ENCODE measurements at places on chromosomes 12 and 14.

DNA sequence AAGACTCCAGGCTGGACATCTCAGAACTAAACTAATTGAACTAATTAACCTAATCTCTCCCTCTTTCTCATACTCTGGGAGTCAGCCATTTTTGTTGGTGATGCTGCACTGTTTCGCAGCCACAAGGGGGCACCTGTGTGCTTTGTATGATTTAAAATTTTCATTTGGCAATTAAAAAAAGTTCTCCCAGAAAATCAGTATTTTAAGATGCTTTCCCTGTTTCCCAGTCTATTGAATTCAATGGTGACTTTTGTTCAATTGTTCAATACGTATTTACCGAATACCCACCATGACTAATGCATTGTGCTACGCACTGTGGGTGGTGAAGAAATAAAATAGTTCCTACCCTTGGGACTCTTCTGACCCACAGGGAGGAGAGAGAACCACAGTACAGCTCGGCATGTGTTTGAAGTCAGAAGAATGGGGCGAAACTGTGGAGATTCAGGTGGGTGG, 63.7 kb downstream of the ZNF664 start:
- DNase-seq = peak; percentile 13

DNA sequence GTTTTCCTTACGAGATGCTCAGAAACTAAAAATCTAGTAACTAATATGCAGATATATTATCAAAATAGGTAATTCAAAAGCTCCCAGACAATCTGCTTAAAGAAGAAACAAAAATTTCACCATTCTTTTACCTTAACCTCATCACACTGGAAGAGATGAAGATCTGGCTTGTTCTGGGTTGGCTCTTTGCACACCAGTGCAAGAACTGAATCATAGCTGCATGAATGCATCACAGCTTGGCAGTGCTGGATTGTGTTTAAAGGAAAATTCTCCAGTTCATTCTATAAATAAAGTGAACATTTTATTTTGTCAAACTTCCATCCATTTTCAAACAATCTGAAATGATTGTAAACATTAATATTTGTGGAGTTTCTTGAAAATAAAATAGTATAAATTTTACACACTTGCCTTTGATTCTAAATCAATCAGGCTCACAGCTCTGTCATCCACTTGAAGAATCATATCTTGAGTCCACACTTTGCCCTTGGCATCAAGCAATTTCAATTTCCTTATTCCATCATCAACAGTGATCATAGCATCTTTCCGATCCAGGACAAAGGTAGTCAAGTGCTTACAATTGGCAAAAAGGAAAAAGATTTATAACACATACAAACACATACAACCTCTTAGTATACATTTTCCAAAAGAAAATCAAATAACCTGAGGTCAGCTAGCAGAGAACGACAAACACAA, 119.8 kb downstream of the EPS8 start:
- DNase-seq = no peak

DNA sequence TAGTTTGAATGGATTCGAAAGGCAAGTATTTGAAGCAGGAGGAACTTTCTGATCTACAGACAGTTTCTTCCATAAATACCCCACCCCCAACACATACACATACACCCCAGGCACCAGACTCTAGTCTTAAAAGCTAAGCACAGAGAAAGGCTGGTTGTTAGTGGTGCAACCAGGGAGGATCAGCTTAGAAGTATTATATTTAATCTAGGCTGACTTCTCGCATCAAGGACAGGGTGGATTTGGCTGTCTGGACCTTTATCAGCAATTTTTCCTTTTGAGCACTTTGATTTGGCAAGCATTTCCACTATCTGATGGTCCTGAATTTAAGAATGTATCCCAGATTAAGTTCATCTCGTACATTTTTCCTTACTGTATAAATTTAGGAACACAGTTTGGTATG, 1489.8 kb upstream of the FLRT2 start:
- DNase-seq = no peak

- DNase-seq = no peak
Measured at GRCh38 chr14:99194136-99194535, 77.9 kb downstream of the BCL11B start.

DNA sequence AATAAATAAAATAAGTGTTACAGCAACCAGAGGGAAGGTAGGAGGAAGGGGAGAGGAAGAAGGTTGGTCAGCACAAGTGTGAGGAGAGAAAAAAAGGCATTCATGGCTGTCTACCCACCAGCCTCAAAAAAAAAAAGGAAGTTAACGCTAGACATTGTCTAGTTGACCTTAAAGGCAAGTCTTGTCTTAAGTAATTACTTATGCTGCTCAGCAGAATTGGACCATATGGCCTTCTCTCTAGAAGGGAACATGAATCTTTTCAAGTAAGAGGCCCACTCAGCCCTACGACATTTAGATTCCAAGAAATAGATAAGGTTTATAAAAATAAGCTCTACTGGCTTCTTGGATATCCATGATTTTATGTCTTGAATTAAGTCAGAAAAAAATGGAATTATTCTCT, 172.7 kb downstream of the ETNK1 start:
- no peak for DNase-seq

DNA sequence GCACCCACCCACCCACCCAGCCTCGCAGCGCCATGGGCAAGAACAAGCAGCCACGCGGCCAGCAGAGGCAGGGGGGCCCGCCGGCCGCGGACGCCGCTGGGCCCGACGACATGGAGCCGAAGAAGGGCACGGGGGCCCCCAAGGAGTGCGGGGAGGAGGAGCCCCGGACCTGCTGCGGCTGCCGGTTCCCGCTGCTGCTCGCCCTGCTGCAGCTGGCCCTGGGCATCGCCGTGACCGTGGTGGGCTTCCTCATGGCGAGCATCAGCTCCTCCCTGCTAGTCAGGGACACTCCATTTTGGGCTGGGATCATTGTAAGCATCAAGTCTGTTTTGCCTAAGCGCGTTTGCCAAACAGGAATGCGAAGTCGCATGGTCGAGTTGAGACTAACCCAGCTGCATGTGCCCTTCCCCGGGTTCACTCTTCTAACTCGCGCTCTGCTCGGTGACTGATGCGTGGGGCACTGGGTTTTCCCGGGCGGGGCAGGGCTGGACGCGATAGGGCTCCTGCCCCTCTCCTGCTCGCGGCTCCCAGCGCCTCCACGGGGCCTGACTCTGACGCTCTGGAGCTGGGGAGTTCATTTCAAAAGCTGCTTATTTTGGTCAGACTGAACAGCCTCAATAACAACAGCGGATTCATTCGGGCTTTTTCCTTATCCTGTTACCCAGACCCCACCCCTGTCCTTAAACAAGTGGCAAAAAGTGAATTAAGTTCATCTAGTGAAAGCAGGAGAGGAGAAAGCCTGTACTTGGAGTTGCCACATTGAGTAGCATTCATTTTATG, 458 bp downstream of the SSPN start:
- DNase-seq = peak; percentile 30

GRCh38 chr12:58026426-58026825, 85.1 kb downstream of the ATP23 start:
- DNase-seq = no peak

DNA sequence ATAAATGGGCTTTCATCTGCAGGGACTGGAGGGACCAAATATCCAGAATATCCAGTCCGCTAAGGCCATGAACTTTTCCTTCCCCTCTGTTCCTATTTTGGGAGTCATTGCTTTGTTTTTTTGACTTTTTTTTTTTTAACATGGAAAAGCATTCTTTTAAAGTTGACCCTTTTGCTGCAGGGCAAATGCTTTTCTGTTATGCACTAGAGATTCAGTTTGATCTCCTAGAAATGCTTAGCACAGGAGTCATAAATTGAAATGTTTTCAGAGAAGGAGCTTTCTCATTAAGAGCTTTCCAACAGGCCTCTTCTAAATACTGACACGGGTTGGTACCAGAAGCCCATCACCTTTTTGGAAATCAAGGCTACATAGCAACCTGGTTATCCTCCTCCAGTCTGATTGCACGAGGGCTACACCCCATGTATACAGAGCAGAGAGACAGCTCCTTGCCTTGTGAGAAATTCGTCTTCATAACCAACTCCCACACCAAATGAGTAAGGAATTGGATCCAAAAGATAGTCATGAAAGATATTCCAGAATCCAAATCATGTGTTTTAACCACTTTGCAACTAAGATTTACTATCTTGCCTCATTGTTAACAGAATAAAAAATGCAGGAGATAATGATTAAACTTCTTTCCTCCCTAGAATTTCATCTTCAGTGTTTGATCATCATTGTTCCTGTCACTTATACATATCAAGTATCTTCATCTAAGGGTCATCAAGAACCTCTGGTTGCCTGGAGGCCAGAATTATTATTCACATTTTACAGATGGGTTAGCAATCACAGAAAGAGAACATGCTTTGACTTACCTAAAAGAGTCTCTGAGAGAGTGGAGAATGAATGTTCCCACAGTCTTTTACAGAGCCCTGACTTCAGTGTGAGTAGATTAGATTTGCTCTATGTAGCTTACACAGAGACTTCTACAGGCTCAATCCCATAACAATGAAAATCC, 389.4 kb downstream of the ZFP36L1 start:
- no peak for DNase-seq

DNA sequence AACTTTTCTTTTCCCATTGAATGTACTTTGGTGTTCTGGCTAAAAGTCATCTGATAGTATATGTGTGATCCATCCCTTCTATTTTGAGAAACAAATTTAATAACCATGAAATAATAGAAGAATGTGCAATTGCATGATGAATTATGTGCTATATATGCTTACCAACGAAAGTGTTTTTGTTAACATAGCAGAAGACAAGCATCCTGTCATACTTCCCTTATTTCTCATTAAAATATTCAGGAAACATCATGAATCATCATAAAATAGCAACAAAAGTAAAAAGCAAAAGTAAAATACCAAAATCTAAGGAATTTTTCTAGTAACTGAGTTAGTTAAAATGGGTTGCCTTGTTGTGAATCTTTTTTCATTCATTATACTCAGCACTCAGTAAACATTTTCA, 409.0 kb upstream of the PDE3A start:
- DNase-seq = no peak

DNA sequence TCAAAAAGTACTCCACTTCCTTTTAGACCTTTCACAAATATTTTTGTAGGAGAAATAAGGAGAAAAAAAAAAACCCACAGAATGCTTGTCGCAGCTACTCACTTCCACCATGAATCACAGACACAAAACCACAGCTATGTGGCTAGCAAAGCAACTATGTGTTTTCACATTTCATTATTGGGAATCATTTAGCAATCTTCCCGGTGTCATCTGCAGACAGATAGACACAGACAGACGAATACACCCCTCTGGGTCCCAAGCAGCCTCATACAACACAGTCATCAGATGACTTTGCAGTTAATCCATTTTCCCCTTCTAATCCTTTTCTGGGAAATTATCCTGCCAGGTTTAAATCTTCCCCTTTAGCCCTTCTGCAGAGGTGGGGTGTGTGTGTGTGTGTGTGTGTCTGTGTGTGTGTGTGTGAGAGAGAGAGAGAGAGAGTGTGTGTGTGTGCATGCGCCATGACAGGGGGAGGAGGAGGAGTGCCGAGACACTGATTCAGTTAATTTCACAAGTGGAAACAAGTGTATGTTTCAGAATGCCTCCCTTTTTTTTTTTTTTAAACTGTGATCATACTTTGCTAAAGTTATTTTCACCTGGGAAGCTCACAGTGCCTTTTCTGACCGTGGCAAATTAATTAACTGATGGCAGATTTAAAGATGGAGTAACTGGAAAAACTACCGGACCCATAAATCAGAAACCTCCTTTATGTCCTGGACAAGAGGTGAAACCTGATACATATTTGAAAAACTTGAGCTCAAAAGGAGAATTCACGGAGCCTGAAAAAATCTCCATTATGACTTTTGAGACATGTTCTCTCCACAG, 39.9 kb downstream of the LTBP2 start:
- no peak for DNase-seq

DNA sequence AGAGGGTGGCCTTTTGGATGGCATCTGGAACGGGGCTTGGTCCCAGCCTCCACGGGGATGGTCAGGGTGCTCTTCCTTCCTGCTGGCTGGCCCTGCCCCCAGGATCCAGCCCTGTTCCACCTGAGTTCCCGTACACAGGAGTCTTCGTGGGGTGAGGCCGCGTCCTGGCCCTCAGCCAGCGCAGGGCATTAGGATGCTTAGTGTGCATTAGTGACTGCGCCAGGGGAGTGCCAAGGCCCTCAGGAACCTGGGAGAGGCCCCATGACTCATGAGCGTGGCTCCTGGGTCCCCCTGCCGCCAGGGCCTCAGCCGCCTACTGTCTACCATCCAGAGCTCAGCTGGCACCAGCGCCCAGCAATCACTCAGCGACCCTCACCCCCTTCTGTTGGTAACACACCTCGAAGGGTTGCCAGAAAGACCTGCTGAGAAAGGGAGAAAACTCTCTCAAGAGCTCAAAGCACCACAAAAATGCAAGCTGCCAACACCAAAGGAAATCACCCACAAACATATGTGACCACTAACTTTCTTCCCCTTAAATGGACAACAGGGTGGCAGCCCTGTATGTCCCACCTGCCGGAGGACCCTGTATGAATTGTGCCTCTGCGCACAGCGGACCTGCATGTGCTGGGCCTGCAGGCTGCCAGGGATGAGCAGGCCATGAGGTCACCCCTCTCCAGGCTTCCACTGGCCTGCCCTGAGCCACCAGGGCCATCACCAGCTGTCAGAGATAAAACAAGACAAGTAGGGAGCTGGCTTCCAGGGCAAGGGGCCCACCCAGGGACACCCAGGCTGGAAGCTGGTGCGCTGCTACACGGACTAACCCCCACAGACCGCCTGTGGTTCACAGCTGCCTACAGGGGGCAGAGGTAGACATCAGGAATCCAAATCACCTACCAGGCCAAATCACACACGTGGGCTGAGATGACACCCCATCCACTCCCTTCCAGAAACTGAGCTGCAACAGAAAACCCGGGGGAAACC, 28.7 kb downstream of the CCDC85C start:
- DNase-seq = no peak

DNA sequence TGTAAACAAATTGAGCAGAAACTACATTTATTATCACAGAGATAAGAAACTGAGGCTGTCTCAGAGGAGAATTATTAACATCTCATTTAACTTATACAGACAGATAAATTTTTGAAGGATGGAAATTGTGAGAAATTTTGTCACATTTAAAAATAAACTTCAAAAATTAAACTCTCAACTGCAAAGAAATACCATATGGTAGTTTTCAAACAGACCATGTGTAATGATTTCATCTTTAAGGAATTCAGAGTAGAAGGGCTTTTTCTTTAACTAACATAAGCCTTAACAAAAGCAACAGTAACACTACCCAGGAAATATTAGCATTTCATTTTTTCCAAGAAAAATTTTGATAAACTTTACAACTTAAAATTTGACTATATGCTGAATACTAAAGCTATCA, 26.6 kb downstream of the NUP37 start:
- DNase-seq = no peak

DNA sequence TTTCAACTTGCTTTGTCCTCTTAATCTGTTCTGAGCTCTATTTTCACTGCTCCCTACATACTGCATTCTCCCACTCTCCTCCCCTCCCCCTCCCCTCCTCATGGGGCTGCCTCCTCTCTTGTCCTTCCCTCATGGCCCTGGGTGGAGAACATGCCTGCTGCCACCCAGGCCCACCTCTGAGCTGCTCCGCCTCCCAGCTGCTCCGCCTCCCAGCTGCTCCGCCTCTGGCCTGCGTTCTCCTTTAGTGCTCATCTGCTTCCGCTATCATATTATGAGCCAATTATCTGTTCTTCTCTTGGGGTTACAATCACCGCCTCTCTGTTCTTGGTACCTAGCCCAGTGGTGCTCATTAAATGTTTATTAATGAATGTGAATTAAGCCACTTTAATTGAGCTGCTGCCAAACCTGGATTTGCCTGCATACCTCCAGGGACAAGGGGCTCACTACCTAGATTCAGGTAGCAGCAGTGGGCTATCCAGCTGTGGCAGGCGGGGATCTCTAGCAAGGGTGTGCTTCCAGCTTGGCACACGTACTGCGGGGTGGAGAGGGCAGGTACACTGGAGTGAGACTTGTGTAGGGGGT, 32.0 kb upstream of the FAM181A start:
- DNase-seq = no peak

GRCh38 chr14:105075379-105076295, 10.4 kb upstream of the GPR132 start:
- no peak for DNase-seq

All from hypothalamus (tissue), 51 donors.